BJ (cell line): ENCODE measurements at places on chromosomes 3 and 15.
A peak's percentile ranks its signal among the peaks of the same experiment; 100 is the strongest.

- DNase-seq: no peak
Observed at GRCh38 chr15:83077491-83078230, 10.6 kb upstream of the BTBD1 start.

DNA sequence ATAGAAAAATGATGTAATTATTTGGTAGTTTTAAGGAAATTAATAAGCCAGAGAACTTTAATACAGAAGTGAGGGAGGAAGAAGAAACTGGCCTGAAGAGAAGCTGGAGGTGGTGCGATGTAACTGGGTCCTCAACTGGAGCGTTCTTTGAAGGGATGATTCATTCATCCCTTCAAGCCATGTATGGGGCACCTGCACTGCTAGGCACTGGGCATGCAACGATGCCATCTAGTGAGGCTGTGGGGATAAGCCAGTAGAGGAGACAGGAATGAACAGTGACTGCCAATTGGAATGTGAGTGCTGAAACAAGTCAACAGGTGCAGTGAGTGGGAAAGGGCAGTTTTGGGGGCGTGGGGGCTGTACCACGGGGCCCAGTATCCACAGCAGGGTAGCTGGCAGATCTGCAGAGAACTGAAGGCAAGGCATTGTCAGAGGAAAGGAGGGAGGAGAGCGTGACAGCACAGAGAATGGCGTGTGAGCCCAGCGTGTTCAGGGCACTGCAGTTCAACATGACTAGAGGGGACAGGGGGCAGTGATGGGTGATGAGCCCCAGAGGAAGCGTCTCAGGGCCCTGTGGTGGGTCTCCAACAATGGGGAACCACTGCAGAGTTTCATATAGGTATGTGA, 3.8 kb upstream of the KIF23 start:
- no peak for DNase-seq

GRCh38 chr3:97102641-97103040, 288.2 kb downstream of the EPHA6 start:
- no peak for DNase-seq

GRCh38 chr3:67653425-67654098, 850 bp downstream of the SUCLG2 start:
- no peak for DNase-seq

DNA sequence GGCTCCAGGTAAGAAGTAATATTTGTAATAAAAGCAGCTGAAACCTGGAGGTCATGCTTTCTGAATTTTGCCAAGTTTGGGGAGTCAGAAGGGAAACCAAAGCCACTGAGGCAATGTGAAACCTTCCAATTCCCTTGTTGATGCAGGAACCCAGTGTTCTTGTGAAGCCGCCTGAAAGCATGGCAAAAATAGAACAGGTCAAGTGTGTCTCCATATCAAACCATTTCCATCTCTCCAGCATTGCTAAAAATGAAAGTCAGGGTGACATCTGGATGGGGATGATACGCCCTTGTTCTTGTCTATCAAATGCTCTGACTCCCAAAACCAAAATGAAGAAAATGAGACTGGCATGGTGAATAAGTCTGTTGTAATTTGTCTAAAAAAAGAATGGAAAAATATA, 362.5 kb downstream of the VPS13C start:
- no peak for DNase-seq

DNA sequence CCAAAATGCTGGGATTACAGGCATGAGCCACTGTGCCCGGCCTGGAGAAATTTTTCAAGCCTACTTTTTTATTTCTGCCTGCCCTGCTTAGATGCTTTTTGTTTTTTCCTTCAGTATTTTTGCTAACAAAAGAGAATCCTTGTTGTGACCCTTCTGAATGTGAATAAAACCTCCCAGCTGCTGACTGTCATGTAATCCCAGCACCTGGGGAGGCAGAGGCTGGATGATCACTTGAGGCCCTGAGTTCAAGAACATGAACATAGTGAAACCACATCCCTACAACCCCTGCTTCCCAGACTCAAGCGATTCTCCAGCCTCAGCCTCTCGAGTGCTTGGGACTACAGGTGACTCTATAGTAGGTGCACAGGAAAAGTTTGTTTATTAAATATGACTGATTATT, 84.9 kb downstream of the SOX2 start:
- no peak for DNase-seq

DNA sequence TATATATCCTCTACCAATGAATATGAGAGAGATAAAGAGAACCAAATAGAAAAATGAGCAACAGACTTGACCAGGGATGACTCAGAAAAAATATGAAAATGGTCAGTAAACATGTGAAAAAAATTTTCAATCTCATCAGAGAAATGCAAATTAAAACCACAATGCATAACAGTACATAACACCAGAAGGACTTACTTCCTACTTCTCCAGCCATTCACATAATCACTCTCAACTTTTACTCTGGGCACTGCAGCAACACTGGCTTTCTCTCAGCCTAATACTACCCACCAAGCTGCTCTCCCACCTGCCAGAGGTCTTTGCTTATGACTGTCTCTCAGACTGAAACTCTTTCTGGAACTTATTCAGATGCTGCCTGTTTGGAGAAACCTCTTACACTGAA, 49.4 kb downstream of the DPH6 start:
- DNase-seq: no peak

DNA sequence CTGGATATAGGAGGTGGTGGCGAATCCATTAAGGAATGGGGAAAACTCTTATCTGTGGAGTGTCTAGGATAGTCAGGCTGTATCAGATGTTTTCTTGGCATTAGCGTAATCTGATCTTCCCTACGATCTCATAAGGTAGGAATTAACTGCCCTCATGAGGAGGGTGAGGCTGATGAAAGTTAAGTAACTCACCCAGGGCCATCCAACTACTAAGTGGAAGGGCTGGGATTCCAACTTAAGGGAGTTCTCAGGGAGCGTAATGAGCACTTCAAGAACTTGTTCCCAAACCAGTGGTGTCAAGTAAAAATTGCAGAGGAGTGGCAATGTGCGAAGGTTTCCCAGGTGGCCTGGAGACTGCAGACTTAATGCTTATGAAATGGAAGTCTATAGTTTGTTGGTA, 55.9 kb upstream of the OSBPL11 start:
- no peak for DNase-seq

DNA sequence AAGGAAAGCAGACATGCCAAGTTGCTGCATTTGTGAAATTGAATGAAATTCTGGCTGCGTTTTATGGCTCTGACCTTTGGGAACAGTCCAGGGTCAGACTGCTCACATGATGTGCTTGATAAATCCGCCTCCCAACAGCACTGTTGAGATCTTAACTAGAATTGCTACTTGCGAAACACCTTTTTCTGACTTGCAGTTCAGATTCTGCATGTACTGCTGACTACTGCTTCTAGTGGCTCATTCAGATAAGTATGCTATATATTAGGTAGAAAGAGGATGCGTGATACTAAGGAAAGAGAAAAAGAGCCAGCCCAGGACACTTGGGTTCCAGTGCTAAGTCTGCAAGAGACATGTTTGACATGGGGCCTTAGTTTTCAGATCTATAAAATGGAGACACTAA, 129.4 kb downstream of the LPP start:
- DNase-seq: no peak

- no peak for DNase-seq
Observed at GRCh38 chr3:129599607-129600006, 6.9 kb downstream of the PLXND1 start.

DNA sequence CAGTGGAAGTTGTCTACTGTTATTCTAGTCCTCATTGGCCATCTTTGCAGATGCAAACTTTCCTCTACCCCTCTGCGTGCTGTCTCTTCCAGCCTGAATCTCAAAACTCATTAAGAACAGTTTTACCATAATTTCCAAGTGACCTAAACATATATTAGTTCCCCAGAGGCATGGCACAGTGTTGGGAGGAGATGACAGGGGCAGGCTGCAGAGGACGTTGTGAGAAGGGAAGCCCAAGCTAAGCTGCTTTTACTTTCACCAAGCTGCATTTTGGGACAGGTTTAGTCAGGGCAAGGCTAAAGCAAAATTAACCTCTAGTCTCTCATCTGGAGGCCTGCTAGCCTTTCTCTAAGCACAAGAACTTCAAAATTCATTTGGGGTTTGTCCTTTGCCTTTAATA, 318.6 kb upstream of the SATB1 start:
- DNase-seq: no peak

DNA sequence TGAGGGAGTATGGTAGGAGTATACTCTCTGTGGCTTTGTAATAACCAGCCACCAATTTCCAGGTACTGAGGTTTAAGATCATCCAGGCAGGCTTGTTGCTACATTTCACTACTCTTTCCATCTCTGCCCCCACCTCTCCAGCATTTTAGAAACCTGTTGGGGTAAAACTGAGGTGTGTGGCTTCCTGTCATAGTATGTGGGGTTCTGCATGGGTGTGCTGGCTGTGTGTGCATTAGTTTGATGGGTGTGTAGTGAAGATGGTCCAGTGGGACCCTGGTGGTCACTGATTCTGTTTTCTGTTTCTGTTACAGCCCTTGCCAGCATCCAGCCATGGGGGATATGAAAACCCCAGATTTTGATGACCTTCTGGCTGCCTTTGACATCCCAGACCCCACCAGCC, 34.0 kb downstream of the ZNF592 start:
- no peak for DNase-seq

DNA sequence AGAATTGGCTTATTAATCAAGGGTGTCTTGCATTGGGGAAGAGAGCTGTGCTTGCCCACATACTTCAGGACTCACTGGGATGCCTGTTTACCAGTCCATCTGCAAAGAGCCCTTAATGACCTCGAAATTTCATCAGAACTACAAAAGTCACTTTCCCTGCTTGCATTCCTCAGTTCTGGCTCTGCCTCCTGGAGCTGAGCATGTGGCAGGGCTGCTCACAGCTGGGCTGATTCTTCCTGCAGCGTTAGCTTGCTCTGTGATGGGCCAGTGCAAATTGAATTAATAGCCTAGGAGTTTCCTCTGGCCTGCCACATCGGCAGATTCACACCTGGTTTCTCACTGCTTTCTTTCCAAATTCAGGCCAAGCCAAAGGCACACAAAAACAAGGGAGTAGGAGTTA, 108.9 kb downstream of the DUT start:
- DNase-seq: peak; percentile 80

DNA sequence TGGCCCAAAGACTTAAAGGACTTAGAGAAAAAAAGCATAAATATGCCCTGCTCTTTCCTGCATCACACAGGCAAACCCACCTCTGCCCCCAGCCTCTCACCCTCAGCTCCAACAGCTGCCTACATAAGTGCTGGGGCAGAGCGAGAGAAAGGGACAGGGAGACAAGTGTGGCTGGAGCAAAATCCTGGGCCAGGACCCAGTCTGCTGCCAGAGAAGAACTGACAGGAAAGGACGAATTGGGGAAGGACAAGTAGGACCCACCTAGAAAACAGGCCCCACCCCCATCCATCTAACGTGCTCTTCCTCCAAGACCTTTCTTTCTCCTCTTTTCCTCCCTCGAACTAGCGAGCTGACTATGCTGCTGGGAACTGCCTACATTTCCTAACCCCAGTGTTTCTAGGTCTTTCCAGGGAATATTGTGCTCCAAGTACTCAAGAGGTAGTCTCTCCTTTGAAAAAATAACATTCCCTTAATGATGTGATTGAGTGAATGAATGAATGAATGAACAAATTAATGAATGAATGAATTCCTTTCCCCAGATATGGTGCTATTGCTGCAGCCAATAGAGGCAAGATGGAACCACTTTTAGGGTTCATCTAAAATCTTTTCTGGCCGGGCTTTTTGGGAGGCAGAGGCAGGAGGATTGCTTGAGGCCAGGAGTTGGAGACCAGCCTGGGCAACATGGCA, 18.4 kb downstream of the IGDCC4 start:
- no peak for DNase-seq

DNA sequence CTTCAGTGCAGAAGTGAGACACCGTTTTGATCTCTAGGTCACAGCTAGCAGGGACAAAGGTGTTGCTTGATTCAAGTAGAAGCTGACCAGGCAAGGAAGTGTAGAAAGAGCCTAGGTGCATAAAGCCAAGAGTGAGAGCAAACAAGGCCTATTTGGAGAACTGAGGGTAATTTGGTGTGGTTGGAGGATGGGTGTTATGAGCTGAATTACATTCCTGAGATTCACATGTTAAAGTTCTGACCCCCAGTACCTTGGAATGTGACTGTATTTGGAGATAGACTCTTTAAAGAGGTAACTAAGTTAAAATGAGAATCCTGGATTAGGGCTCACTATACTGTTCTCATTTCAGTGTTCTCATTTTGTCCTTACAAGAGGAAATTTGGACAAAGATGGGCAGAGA, 191.3 kb downstream of the ZMAT3 start:
- no peak for DNase-seq

DNA sequence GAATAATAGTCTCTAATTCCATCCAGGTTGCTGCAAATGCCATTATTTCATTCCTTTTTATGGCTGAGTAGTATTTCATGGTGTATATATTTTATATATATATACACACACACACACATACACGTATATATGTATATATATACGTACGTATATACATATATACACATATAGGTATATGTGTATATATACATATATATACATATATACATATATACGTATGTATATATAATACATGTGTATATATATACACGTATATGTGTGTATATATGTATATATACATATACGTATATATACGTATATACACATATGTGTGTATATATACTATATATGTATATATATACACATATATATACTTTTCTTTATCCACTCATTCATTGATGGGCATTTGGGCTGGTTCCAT, 13.7 kb upstream of the STRIT1 start:
- DNase-seq: no peak

DNA sequence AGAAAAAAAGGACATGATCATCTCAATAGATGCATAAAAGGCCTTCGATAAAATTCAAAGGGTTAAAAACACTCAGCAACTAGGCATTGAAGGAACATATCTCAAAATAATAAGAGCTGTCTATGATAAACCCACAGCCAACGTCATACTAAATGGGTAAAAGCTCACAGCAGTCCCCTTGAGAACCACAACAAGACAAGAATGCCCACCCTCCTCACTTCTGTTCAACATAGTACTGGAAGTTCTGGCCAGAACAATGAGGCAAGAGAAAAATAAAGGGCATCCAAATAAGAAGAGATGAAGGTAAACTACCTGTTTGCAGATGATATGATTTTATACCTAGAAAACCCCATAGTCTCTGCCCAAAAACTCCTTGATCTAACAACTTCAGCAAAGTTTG, 619.7 kb upstream of the LMCD1 start:
- no peak for DNase-seq

DNA sequence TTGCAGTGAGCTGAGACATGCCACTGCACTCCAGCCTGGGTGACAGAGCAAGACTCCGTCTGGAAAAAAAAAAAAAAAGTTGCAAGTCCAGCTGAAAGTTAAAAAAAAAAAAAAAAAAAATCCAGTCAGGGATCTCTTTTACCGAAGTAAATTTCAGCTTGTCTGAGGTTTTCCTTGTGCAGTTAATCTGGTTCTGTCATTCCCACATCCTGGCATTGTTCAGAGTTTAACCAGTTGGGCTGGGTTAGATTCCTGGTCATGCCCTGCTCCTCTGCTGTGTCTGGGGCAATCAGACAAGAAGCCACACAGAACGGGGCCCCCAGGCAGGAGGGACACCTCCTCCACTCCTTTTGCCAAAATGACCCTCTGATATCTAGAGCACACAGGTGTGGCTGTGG, 84.1 kb upstream of the KLHL25 start:
- DNase-seq: no peak
